ENCODE measurements at places on chromosomes 2 and 18.
A peak's percentile ranks its signal among the peaks of the same experiment; 100 is the strongest.

GRCh38 chr2:217337771-217338170, 477.9 kb upstream of the TNP1 start:
- no peak for DNase-seq

DNA sequence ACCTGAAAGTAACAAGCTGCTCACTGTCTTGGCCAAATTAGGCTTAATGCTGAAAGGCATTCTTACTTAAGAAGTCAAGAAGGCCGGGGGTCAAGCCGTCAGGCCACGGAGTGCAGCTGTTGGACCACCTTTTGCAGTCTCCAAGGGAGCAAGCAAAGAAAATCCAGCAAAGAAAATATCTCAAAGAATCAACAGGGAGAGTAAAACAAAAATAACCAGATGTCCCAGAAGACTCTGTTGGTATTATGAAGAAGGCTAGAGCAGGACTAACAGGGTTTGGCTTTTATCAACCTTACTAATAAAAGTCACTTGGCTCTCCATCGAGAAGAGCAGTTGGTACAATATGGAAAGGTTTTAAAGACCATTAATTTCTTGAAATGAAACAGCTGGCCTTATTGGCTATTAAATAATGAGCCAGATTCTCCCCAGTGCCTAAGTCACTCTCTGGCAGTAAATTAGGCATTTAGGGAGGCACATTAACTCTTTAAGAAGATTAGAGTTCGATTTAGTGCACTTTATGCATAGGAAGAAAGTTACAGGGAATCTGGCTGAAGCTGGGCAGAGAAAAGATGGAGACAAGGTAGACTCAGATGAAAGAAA, 110.8 kb upstream of the NRP2 start:
- DNase-seq = no peak

GRCh38 chr2:238685713-238686112, 162.2 kb upstream of the TWIST2 start:
- DNase-seq = no peak

- DNase-seq = no peak
Measured at GRCh38 chr2:117856415-117857210, 42.1 kb downstream of the DDX18 start.

- no peak for DNase-seq
Measured at GRCh38 chr2:158923180-158923594, 45.3 kb upstream of the TANC1 start.

- DNase-seq = no peak
Measured at GRCh38 chr2:12066986-12067385, 320.6 kb downstream of the LPIN1 start.

- DNase-seq = no peak
Measured at GRCh38 chr2:160460333-160460731, 33.3 kb downstream of the RBMS1 start.

DNA sequence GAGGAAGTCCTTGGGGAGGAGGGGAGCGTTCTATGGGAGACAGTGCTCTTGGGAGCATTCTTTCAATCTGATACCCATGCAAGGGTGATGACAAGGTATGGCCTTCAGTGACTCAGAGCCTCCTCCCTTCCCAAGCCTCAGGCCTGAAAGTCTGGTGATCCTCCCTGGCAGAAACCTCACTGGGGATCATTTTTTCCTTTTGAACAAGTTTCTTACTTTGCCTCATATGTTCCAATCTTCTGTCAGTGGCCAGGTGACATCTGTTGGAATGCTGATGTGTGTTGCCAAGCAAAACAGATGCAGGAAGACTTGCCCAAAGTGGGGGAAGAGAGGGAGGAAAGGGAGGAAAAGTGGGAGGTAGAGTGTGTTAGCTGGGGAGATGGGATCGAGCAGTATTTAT, 224.8 kb downstream of the NEDD4L start:
- no peak for DNase-seq

GRCh38 chr2:221911321-221911720, 339.2 kb upstream of the EPHA4 start:
- no peak for DNase-seq

DNA sequence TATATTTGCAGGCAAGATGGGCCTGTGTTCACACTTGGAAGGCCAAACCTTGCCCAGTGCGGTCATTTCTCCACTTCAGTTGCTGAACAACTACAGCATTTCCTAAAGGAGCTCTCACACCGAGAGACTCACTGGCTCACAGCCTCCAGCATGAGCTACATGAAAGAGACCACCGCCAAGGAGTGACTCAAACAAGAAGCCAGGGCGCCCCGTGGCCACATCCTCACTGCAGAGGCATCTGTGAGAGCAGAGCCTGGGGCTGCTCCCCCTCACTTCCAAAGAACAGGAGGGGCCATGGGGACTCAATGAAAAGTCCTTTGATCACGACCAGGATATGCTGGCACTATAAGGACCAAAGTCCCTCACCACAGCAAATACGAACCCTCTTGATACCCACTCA, 50.0 kb downstream of the TMEM163 start:
- peak; percentile 44 for DNase-seq
